B cell (primary cell): ENCODE measurements at places on chromosomes 16 and 17.

- DNase-seq = no peak
These were observed 185.8 kb downstream of the SNX29 start for GRCh38 chr16:12162151-12162985.

DNA sequence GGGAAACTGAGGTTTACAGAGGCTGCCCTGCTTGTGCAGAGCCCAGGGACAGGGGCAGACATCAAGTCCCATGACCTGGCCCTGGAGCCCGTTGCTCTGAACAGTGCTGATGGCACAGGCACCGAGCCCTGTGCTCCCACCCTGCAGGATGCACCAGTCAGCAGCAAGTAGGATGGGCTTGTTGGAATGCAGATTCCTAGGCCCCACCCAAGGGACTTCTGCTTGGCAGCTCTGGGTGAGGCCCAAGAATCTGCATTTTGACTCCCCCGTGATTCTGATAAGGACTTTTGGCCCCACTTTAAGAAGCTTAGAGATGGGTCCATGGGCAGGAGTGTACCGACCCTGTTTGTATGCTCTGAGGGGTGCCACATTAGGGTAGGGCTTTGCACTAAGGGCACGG is 23.3 kb downstream of the LASP1 start:
- DNase-seq = no peak

DNA sequence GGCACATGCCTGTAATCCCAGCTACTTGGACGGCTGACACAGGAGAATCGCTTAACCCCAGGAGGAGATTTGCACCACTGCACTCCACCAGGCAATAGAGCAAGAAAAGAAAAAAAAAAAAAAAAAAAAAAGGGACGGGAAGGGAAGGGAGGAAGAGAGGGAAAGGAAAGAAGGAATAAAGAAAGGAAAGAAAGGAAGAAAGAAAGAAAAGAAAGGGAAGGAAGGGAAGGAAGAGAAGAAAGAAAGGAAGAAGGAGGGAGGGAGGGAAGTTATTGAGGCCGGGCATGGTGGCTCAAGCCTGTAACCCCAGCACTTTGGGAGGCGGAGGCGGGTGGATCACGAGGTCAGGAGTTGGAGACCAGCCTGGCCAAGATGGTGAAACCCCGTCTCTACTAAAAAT is 50.4 kb upstream of the STAC2 start:
- no peak for DNase-seq

DNA sequence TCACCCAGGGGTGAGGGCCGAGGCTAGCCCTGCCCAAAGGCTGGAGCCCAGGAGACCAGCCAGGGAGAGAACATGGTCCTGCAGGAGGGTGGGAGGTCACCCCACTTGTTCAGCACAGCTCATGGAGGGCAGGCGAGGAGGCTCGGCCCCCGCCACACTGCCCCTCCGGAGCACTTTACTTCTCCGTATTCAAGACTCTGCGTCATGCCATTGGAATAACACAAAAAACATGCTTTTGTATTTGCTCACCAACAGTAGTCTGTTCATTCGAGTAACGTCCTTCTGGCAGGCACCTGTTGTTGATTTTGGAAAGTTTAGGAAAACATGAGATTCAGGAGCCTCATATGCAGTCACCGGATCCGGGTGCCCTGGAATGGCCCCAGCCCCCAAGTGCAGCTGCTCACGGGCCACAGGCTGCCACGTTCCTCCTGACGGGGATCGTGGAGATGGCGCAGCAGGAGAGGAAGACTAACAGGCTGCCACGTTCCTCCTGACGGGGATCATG is 81.1 kb upstream of the DNAH17 start:
- DNase-seq = no peak

GRCh38 chr16:22372882-22373661 is 1.3 kb downstream of the CDR2 start:
- no peak for DNase-seq

GRCh38 chr17:50561746-50562141 is 1.2 kb downstream of the CACNA1G start:
- peak; percentile 39 for DNase-seq

- no peak for DNase-seq
These were observed 15.0 kb downstream of the SMIM36 start for GRCh38 chr17:55496094-55496881.

DNA sequence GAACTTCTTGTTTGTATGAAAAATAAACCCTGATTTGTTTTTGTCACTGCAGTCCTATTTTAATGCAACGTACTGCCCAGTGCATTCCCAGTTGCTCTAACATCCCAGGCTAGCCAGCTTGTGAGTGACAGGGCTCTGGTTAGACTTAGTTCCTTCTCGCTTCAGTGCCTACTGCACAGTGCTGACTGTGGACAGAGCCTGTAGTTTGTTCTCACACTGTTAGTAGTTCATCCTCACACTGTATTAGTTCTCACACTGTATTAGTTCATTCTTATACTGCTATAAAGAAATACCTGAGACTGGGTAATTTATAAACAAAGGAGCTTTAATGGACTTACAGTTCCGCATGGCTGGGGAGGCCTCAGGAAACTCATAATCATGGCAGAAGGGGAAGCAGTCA is 116.6 kb upstream of the SALL1 start:
- DNase-seq = no peak

- DNase-seq = no peak
These were observed 739.5 kb upstream of the EEF2KMT start for GRCh38 chr16:5837007-5837670.

GRCh38 chr17:71922439-71922838 is 198.4 kb upstream of the SOX9 start:
- no peak for DNase-seq

- no peak for DNase-seq
These were observed 1.8 kb downstream of the MARVELD3 start for GRCh38 chr16:71627731-71628181.

- no peak for DNase-seq
These were observed 37.8 kb downstream of the GLG1 start for GRCh38 chr16:74568961-74569631.

DNA sequence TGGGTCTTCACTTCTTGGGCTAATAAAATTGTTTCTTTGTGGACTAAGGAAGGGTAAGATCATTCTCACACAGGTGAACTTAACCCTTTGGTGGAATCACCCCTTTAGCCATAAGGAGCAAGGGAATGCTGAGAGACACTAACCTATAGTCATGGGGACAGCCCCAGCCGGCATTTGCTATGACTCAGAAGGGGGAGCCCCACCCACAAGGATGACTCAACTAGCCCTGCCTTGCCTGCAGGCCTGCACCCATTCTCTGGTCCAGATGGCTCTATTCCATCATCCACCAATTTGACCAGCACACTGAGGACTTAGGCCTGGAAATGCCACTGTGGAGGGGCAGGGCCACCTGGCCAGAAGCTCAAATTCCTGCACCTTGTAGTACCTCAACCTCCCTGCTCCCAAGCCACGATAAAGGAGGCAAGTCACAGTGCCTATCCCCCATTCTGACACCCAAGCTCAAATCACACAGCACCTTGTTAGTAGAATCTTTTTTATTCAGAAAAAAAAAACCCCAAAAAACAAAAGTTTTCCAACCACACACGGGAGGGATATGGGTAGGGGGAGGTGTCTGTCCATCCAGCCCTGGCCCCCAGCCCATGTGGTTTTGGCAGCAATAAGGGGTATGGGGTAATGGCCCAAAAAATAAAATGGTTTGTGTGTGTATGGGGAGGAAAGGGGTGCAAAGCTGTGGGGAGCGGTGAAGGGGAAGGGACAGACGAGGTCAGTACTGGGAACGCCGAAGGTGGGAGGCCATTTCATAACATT is 3.0 kb downstream of the PFN1 start:
- peak; percentile 55 for DNase-seq

- DNase-seq = peak; percentile 5
These were observed 6.4 kb downstream of the ASB16 start for GRCh38 chr17:44176671-44177501.

GRCh38 chr16:73315645-73316044 is 267.7 kb upstream of the ZFHX3 start:
- peak; percentile 38 for DNase-seq

DNA sequence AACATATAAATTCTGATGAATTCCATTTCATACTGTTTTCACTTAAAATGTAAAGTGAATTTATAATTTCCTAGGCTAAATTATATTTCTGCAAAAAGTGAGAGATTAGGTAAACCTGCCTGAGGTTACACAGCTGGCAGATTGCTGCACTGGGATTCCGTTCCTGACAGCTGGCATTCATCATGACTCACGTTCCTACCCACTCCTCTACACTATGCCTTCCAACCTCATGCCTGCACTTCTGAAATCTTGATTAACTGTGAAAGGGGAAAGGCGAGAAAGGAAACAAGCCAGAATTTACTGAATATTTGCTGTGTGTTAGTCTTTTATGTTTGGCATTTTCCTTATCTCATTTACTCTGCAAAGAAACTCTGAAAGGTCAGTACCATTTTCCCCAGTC is 73.3 kb upstream of the MON1B start:
- no peak for DNase-seq

- DNase-seq = peak; percentile 46
These were observed 37.7 kb downstream of the DUSP14 start for GRCh38 chr17:37527249-37527851.

DNA sequence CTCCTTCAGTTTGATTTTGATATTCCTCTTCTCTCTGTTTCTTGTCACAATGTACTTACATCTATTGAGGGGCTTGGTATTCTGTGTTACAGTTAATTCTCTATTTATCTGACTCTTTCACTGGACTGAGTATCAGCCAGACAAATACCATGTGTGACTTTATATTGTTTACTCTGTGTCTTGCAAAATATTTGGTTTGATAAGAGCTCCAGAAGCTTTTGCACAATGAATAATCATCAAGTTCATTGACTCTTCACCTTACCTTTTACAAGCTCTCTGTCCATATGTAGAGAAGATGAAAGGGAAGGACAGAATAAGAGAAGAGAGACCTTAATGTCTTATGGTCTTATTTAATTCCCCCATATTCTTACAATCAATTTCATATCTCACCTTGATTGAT is 877.7 kb upstream of the CDH8 start:
- DNase-seq = no peak

- no peak for DNase-seq
These were observed 11.3 kb upstream of the RASD1 start for GRCh38 chr17:17507465-17508011.

GRCh38 chr17:64617125-64617780 is 44.9 kb downstream of the SMURF2 start:
- no peak for DNase-seq

DNA sequence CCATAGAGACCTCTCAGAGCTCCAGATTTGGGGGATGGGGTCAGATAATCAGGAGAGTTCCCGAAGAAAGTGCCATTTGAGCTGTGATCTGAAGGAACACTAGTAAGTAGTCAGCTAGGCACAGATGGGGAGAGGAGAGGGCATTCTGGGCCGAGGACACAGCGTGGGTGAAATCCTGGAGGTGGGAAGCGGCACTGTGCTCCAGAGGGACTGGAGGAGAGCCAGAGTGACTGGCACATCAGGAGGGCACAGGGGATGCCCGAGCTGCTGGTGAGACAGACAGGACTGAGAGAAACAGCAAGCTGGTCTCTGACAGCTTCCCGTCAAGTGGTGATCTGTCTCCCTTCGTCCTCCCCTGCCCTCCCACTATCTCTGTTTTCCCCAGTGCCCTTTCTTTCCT is 40.6 kb downstream of the KNOP1 start:
- DNase-seq = no peak

DNA sequence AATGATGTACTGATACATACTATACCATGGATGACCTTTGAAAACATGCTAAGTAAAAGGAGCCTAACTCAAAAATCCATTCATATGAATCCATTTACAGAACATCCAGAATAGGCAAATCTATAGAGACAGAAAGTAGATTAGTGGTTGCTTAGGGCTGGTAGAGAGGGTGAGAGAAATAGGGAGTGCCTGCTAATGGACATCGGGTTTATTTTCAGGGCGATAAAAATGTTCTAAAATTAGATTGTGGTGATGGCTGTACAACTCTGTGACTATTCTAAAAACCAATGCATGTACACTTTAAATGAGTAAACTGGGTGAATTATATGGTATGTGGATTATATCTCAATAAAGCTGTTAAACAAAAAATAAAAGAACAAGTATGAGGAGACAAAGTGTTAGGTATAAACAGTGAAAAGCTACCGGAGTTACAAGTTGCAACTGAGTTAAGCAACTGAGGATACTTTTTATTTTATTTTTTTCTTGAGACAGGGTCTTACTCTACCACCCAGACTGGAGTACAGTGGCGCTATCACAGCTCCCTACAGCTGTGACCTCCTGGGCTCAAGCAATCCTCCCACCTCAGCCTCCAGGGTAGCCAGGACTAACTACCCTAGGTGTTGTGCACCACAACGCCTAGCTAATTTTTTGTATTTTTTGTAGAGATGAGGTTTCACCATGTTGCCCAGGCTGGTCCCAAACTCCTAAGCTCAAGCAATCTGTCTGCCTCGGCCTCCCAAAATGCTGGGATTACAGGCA is 75.5 kb upstream of the CORO6 start:
- no peak for DNase-seq

DNA sequence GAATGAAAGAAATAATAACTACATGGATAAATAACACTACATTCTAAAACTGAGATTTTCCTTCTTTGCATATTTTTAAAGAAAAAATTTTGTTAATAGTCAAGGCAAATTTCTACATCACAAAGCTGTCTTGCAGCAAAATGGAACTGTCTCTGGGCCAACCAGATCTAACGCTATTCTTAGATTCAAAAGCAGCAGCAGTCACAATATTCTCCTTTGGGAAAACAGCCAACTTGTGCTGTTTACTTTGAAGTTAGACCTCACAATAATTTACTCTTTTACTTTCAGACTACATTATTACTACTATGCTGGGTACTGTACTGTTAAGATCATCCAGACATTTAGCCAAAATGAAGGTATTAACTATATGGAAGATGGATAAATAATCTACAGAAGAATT is 189.1 kb downstream of the CEP112 start:
- DNase-seq = no peak

DNA sequence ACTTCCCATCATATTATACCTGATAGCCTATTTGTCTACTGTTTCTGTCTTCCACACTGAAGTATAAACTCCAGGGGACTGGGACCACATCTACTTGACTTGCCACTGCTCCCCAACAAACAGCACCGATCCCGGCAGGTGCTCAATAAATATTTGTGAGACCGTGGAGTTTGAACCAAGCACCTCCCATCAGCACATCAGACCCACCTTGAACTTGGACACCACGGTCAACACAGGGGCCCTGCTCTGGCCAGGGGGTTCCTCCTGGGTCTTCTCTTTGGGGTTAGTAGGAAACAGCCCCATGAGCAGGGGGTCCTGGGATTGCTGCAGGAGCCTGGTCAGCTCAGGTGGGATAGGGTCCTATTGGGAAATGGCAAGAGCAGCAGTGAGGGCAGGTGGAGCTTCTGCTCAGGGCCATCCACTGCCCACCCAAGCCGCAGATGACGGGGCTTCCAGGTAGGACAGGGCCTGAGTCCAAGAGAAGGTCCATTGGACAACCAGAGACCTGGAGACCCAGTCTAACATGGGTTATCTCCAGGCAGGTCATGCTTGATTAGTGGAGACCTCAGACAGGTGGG is 19.9 kb downstream of the ZNHIT3 start:
- DNase-seq = no peak

DNA sequence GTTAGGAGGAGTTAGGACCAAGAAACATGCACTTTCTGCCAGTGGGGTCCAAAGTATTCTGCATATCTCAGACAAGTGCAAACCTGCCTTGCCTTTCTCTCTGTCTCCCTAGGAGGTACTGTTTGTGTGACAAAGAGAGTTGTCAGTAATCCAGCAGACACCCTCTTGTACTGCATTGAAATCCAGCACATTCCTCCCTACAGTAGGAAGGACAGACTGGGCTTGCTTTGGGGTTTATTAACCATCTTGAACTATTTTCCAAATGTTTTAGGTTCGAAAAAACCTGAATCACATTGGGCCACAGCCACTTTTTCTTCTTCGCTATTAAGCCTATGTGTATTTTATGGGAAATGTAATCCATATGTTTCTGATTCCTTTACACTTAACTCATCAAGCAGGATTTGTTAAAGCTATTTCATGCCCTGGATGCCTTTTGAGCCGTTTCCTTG is 204.2 kb upstream of the KCNJ16 start:
- no peak for DNase-seq
